CD8-positive, alpha-beta memory T cell (primary cell): ENCODE measurements at places on chromosomes 4 and X. TPM values are rescaled to one million over a fixed set of nuclear protein-coding genes. Genes with fewer than 3 reads are reported as not detected.

DNA sequence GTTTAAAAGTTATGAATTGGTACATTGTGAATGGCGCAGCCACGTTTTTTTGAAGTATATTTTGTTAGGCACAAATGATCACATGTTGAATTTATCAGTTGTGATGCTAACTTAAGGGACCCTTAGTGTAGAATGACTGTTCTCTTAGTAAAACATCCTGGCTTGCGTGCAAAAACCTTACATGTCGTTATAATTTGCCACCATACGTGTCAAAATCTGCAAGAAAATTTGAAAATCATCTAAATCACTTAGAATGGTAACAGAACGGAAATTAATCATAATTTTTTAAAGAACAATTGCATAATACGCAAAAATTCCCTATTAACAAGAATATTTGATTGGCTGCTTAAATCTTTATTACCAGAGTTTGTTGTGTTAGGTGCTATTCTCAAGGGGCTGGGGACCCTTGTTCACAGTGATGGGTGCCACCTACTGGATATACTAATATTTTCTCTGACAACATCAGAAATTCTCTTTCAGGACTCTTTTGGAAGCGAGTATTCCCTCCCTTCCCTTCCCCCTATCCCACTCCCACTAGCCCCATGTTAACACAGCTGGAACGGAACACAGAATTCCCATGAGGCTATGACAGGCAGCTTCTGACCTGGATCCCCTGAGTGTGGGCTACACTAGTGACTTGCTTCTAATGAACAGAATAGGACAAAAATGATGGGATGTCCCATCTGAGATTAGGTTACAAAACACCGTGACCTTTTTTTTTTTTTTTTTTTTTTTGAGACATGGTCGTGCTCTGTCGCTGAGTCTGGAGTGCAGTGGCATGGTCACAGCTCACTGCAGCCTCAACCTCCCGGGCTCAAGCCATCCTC lies 71.8 kb downstream of the SUPT20HL2 start:
- H3K36me3 ChIP-seq = no peaks in the 10 kb centered on the region
- no peak for DNase-seq

DNA sequence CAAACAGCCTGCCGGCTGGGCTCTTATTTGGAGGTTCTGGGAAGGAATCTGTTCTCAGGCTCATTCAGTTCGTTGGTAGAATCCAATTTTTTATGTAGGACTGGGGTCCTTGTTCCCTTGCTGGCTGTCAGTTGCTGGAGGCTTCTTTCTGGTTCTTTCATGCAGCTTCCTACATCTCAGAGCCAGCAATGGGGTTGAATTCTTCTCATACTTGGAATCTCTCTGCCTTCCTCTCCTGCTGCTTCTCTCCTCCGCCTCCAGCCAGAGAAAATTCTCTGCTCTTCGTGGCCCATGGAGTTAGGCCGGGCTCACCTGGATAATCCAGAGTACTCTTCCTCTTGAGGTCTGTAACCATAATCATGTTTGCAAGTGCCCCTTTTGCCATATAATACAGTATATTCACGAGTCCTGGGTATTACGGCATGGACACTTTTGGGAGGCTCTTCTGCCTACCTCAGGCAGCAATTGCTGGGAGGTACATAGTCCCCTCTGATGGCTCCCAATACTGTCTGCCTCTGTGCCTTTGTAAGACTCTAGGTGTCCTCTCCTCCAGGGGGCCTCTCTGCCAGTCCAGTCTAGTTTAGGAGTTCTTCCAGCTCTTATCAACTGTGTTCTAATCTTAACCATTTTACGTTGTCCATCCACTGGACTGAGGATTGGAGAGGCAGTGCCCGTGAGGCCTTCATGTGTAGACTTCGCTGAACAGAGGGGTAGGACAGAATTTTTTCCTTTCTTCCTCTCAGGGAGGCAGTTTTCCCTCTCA lies 2.2 kb downstream of the TRMT44 start:
- H3K4me1 ChIP-seq = peaks cover 39% of the 10 kb centered on the region
- H3K27me3 ChIP-seq = no peaks in the 10 kb centered on the region
- DNase-seq = no peak
- H3K27ac ChIP-seq = no peak overlapping the region
- H3K4me3 ChIP-seq = no peak overlapping the region
- peaks cover 12% of the 10 kb centered on the region for H3K36me3 ChIP-seq

MAP7D3 gene
- total RNA-seq = 19.0 TPM

SYTL4 gene
- total RNA-seq = not detected
